NCI-H1694 (cell line): ENCODE measurements at places on chromosomes 7 and 10.

- DNase-seq, result no peak
Observed at GRCh38 chr10:110274647-110275046, 30.1 kb downstream of the SMNDC1 start.

DNA sequence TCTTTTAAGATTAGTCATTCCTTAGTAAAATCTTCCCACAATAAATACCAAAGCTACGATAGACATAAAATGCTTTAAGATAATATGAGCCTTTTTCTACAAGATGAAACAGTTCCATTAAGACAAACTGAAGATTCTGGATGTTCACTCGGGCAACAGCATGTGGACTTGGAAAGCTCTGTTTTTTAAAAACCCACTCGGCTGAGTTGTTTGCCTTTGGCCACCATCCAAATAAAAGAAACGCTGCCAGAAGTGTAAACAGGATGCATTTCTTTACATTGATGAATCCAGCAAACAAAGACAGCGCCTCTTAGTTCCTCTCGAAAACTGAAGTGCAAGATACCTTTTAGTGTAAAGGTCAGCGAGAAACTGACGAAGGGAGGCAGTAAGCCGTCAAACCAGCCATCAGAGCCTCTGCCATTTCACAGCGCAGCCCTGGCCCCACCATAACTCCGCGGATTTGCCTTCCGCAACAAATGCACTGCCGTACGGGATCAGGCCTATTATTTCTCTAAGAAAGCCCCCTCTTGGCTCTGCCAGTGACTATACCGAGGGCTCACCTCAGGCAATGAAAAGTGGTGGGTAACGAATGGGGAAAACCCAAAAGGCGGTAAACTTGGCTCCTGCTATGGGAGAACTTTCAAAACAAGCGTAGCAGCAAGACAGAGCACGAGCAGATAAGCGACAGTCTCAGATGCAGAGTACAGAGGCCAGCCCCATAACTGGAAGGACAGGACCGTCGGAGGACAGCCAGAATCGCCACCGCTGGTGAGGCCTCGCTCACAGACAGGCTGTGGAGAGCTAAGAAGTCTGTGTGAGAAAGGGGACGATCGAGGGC lies 41.4 kb downstream of the GNA12 start:
- no peak for DNase-seq

DNA sequence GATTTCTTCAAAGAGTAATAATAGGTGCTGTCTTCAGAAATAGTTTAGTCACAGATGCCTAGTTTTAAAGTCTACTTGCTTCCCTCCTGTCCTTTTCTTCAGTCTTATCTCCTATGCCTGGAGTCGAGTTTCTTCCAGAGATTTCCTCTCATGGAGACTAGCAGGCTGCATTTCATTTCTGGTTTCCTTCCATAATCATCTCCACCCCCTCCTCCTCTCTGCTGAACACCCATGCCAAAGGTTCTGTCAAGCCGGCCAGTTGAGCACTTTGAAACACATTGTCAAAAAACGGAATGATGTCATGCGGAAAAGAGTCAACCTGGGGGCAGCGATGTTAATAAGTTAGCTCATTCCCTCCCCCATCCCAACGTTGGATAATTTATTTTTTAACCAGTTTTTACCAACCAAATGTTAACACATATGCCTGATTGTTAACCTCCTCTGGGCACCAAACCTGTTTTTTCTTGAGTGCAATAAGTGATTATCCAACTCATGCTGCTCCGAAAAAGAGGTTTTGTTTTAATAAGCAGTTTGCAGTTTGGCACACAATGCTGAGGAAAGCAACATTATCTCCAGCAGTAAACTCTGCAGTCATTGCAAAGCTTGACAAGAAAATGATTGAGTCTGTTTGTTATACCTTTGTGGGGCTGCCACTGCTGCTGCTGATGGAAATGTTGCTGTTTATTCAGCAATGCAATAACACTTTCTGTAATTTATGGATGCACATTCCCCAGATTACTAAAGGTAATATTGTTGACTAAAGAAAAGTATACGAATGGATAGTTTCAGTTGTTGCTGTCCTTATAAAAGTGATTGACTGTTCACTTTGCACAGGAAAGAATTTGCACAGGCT lies 161.6 kb downstream of the LRMDA start:
- DNase-seq, result no peak

GRCh38 chr10:46305079-46305818 lies 18.5 kb downstream of the ANTXRL start:
- no peak for DNase-seq

GRCh38 chr10:110209926-110210673 lies 2.7 kb downstream of the MXI1 start:
- DNase-seq, result no peak

DNA sequence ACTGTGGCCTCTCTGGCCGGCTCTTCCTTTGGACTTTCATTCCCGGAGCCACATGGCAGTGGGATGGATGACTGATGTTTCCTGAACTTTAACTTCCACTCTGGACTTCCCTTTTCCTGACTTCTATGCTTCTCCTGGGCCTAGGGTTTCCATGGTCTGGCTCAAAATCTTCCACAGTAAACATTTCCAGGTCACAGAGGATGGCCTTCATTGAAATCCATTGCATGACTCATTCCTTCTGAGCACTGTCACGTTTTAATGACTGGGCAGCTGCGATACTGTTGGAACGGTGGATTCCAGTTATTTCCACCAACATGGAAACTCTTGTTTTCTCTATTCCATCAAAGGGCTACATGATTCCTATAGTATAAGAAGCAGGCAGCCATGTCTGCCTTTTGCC lies 24.4 kb upstream of the ZNF273 start:
- no peak for DNase-seq

DNA sequence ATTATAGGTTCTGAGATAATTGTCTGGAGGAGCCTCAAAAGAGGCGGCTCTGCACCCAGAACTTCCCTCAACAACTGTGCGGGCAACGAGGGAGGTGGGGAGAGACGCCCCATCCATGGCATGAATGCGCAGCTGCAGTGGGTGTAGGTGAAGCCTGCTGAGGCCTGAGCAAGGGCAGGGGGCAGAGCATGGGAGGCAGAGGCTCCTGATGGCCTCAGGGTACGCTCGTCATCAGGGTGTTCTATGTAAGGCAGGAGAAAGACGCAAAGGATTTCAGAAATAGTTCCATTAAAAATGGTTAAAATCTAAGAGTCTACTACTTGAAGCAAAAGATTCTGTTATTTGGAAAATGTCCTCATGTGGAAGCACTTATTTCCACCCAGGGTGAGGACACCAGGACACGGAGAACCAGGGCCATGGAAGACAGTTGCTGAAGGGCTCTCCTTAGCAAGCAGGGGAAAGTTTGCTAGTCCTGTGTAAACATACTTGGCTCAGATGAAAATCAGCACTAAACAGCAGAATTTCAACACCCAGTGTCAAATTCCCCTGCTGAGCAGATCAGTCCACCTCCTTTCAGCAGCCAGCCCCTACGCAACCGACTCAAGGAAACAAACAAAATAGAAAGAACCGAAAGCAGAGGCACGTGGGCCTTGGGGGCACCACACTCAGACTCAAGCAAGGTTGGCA lies 18.9 kb downstream of the INSIG1 start:
- DNase-seq, result no peak

GRCh38 chr10:25704622-25705021 lies 229.4 kb upstream of the MYO3A start:
- no peak for DNase-seq

DNA sequence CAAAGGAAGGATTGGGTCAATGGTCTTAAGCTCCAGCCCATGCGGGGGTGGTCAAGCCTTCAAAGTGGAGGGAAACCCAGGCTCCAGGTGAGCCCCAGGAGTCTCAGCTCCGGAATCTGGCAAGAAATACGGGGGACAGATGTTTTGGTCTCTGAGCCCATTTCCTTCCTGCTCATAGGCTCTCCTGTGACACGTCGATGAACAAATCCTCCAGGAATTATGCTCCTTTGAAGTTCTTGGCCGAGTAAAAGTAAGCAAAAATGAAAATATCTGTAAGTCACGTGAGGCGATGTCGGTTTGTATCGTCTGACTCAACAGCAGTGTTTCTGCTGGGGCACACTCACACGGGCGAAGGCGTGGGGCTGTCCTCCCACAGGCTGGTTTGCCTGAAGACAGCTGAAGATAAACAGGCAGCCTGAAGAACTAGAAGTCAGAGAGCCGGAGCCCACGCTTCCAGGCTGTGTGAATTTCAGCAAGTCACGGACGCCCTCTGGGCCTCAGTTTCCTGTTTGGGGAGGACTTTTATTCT lies 52.6 kb upstream of the SMNDC1 start:
- DNase-seq, result no peak

DNA sequence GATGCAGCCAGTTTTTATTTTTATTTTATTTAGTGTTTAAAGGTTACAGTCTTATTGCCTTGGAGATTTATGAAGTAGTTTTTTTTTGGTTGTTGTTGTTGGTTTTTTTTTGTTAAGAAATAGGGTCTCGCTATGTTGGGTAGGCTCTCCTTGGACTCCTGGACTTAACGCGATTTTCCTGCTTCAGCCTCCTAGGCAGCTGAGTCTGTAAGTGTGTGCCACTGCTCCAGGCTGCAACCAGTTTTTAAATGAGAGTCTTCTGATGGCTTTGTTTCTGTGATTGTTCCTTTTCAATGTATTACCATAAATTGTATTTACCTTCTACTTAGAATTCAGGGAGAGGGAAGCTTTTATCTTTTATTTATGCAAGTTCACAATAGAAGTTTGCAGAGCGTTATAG lies 62.8 kb downstream of the BICC1 start:
- DNase-seq, result no peak

DNA sequence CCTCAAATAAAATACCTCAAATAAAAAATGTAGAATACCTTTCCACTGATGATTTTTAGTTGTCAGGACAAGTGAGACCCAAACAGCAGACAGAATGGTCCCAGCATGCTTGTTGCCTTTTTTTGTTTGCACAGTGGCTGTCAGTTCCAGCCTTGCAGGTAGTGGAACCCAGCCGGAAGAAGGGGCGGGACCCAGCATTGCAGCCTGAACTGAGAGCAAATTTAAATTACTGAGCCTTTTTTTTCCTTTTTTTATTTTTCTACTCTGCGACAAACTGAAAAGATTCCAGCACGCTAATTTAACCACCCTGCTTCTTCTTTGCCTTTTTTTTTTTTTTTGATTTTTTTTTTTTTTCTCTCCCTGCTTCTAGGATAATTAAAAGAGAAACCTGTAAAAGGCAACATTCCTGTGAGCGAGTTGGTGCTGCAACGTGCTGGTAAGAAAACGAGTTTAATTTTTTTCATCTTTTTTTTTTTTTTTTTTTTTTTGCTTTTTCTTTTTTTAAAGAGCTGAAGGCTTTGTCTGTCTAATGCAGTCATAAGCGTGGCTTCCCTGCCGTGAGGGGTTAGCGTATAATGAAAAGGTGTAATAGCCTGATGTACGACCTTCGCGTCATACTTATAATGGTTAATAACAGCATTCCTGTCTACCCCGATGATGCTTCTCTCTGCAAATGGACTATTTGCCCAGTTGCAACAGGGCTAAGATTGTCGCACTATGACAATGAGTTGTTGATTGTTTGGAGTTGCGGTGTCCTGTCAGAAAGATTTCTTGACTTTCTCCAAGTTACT lies 555.3 kb upstream of the CELF2 start:
- DNase-seq, result no peak

- peak; percentile 88 for DNase-seq
Observed at GRCh38 chr7:25851332-25852210, 300.4 kb upstream of the NFE2L3 start.

- no peak for DNase-seq
Observed at GRCh38 chr7:4803397-4804241, 28.2 kb downstream of the AP5Z1 start.

DNA sequence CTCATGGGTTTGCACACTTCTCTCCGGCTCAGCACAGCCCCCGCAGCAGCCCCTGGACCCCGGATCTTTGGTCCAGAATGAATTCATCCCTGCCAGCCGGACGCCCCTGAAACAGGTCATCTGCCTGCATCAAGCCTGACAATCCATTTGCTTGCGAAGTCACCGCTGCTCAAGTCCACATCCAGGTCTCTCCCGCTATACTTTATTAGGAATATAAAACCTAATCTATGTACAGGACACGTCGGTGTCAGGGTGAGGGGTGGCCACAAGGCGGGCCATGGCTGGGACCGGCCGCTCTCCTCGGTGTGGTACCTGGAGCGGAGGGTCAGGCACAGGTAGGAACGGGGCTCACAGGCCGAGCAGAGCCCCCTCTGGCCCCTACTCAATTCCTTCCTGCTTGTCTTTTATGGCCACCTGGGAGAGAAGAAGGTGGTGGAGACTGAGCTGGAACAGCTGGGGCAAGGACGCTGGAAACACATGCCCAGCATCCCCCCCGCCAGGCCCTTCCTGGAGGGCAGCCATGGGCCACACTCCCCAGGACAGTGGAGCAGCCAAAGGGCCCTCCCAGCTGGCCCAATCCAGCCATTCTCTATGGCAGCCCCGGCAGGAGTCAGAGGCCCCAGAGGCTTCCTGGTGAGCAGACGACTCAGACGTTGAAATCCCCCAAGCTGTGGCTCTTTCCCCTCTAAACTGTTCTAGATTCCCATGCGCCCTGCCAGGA lies 5.3 kb downstream of the POLR2J start:
- DNase-seq, result no peak

DNA sequence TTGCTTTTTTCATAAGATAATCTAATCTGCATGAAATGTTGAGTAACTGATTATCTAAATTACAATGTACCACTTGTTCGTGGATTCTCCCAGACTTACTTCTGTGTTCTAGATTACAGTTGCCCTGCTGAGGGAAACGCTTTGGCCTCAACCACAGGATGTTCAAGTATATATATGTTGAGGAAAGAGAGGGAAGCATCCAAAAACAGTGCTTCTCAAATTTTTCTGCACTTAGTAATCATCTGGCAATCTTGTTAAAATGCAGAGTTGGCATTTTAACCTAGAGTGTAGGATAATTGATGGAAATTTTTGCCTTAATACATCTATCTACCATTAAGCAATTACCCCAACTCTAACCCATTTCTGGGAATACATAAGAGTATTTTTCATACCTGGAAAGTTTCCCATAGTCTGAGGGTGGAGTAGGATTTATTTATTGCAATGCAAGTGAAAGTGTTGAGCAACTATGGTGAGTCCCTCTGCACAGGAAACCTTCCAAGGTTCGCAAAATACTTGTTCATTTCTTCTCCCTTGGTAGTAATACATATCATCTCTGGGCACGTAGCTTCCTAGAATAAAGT lies 59.6 kb upstream of the C1GALT1 start:
- DNase-seq, result no peak

GRCh38 chr7:154853727-154854095 lies 149.2 kb downstream of the PAXIP1 start:
- DNase-seq, result no peak

DNA sequence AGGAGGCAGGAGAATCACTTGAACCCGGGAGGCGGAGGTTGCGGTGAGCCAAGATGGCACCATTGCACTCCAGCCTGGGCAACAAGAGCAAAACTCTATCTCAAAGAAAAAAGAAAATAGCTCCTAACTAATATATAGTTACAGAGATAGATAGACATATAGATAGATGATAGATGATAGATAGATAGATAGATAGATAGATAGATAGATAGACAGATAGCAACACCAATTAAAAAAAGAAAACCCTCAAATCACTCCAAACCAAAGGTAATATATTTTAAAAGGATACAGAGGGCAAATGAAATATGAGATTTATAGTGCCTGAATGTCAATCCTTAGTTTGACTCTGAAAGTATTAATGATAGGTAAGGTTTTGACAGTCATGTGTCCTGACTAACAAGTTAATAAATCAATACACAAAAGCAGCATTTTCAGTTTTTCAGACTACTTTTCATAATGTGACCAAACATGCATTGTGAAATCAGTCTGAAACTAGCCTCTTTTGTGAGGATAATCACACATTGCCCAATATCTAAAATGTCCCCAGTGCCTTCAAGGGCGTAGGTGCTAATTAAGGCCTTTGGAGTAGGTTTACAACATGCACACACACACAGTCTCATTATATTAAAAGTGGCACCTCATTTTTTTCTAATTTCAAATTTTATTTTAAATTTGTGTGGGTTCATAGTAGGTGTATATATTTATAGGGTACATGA lies 61.2 kb downstream of the BPGM start:
- no peak for DNase-seq

GRCh38 chr7:75818472-75818871 lies 4.9 kb upstream of the CCL24 start:
- DNase-seq, result no peak
